ENCODE measurements at places on chromosomes 11 and 22.

DNA sequence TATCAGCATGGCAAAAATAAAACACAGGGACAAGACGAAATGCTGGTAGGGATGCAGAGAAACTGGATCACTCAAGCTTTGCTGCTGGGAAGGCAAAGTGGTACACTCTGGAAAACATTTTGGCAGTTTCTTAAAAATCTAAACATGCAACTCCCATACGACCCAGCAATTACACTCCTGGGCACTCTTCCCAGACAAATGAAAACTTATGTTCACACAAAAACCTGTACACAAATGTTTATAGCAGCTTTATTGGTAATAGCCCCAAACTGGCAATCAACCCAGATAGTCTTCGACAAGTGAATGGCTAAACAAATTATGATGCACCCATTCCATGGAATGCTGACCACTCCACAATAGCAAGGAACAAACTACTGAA, 35.8 kb upstream of the PRR5 start:
- DNase-seq: no peak

GRCh38 chr11:10494636-10495463, 39.8 kb downstream of the AMPD3 start:
- DNase-seq: no peak

GRCh38 chr11:128125723-128126122, 461.6 kb downstream of the ETS1 start:
- no peak for DNase-seq

GRCh38 chr11:115170133-115170815, 333.9 kb downstream of the CADM1 start:
- peak; percentile 27 for DNase-seq

DNA sequence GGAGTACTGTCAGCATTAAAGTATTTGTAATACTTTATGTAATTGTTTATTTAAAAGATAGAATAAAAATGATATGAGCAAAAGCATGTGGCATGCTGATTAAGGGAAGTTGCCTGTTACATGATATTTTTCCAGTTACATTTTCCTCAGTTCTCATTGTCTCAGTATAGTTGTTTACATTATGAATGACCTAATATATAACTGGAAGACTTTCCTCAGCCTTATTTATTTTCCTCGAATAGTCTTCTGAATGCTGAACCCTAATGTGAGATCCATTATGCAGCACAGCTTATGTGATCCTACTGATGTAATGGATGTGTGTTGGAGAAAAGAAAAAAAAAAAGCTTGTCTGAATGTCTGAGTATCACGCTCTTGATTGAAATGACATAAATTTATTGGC, 95.5 kb downstream of the LUZP2 start:
- no peak for DNase-seq

DNA sequence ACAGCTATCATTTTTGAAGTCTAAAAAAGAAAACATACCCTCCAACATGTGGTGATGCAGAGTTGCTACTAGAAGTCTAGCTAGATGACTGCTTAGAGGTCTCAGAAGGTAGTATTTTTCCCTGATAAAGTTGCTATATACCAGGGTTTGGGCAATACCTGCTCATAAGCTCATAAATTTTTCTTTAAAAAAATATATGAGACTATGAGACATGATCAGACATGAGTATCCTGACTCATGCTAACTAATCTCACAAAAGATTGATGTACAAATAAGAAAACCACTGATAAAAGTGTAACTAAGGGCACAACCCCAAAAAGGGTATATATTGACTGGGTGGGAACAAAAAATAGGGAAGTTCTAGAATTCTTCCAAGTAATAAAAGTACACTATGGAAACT, 740.9 kb downstream of the METTL15 start:
- no peak for DNase-seq

GRCh38 chr11:60872961-60873524, 5.7 kb downstream of the ZP1 start:
- no peak for DNase-seq

- DNase-seq: peak; percentile 28
These were observed 32.3 kb downstream of the ACO2 start for GRCh38 chr22:41501209-41501608.

- no peak for DNase-seq
These were observed 16.8 kb upstream of the ZNF280A start for GRCh38 chr22:22536916-22537315.

- no peak for DNase-seq
These were observed 463.1 kb upstream of the FAT3 start for GRCh38 chr11:91761406-91762025.

DNA sequence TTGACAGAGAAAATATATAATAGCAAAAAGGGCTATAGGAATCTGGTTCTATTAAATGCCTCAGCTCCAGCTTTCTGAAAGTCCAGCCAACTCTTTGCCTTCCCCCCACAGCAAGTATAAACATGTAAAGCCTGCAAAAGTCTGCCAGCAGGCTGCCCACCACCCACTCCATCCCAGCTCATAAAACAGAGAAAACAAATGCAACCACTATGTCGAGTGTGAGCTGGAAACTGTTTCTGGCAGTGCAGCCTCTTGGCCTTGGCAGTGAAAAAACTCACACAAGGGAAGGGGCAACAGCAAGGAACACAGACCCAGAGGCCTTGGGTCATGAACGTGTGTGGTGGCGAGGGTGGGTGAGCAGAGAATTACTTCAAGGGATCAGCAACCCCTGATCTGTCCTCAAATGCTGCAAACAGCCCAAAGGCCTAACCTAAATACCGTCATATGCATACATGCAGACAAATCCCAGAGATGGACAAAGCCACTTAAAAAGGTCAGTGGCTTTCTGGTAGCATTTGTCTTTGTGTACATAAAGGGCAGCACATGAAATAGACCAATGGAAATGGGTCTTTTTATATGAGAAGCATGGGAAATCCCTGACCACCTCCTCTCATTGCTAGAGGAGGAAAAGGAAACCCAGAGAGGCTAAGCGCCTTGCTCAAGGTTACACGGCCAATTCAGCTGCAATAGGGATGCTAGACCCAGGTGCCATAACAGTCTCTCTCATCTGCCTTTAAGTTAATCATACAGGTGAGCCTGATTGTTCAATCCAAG, 74.8 kb downstream of the NAT10 start:
- DNase-seq: no peak

GRCh38 chr22:46107753-46108563, 42.4 kb upstream of the PPARA start:
- no peak for DNase-seq

- DNase-seq: no peak
These were observed 124.8 kb upstream of the CSNK2A3 start for GRCh38 chr11:11477695-11478420.

GRCh38 chr11:12026331-12027211, 18.1 kb upstream of the DKK3 start:
- DNase-seq: no peak

- no peak for DNase-seq
These were observed 20.5 kb upstream of the IL17REL start for GRCh38 chr22:50032941-50033601.

- DNase-seq: peak; percentile 50
These were observed 16.8 kb downstream of the PIWIL4 start for GRCh38 chr11:94583866-94584500.

DNA sequence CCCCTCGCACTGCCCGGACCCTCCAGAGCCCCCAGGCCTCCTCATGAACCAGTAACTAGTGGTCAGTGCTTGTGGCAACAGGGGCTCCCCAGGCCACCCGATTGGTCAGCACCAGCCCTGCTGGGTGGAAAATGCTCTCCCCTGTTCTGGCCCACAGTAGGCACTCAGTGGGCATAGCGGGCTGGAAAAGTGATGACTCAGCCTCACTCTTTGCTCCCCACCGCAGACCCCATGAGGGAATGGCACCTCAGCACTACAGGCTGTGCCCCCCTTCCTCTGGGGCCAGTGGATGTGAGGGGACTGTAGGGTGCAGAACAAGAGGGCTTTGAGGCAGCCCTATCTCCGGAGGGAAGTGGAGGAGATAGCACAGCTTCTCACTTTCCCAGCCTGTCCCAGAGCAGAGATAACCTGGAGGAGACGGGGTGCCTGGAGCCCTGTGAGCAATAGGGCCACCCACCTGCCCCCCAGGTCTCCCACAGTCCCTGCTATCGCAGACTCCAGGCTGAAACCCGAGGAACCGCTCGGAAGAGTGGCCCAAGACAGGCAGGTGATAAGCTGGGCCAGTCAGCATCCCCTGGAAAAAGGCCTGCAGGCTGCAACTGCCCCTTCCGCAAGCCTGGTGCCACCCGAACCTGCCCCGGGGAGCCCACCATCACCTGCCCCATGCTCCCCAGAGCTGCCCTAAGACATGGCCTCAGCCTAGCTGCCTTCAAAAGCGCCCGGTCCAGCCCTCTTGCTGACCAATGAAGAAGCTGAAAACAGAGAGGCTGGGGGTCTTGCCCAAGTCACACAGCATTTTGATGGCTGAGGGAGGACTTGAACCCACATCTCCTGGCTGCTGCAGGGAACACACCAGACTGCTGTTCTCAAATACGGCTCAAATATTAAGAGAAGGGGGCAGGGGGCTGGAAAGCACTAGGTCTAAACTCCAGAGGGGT, 29.4 kb upstream of the PDGFB start:
- no peak for DNase-seq

GRCh38 chr22:32211011-32211410, 6.1 kb upstream of the RFPL2 start:
- no peak for DNase-seq

- DNase-seq: no peak
These were observed 20.5 kb upstream of the HEPHL1 start for GRCh38 chr11:94000659-94001058.
